ENCODE measurements at places on chromosomes 1 and 21.

- DNase-seq = no peak
Observed at GRCh38 chr21:29418813-29419212, 120.1 kb downstream of the BACH1 start.

GRCh38 chr1:82686774-82687173 is 886.0 kb downstream of the ADGRL2 start:
- no peak for DNase-seq

DNA sequence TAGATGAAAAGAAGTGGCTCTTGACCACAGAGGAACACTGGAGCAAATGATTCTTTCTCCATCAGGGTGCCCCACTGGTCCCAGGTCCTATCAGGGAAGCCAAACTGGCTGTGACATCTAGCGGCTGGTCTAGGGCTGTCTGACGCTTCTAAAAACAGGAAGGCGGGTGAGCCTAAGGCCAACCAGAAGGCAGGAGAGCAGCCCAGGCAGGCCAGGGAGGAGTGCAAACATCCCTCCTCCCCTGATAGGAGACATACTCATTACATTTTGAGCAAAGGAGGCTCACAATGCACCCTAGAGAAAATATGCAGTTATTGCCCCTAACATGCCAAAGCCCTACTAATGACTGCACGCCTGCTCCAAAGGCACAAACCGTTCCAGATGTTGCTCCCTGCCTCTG is 10.4 kb upstream of the FOXE3 start:
- DNase-seq = no peak

GRCh38 chr1:109954041-109954512 is 30.5 kb upstream of the AHCYL1 start:
- no peak for DNase-seq

- no peak for DNase-seq
Observed at GRCh38 chr1:223068900-223069665, 74.0 kb downstream of the TLR5 start.

Data from midbrain (tissue), 1 donor.